ENCODE measurements at places on chromosomes 13 and 19.

DNA sequence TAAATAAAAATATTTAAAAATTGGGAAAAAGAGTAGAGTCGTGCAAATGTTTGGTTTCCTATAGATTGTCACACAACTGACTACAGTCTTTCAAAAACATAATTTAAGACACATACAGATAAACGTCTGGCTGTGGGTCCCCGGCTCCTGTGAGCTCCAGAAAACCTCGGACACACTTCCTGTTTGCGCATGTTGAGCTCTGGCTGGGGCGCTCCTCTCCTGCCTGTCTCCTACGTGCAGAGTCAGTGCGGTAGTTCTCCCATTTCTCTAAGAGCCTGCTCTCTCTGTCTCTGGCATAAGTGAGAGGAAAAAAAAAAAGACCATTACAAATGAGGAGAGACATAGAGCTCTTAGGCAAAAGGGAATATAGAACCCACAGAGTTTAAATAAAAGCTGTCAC lies 128.2 kb upstream of the OBI1 start:
- DNase-seq: no peak

- DNase-seq: peak; percentile 91
Measured at GRCh38 chr13:41916173-41916954, 44.5 kb downstream of the VWA8 start.

GRCh38 chr13:33032037-33032625 lies 15.9 kb downstream of the KL start:
- no peak for DNase-seq

GRCh38 chr13:21065686-21066085 lies 4.3 kb upstream of the LATS2 start:
- no peak for DNase-seq

Measured in fibroblast of skin of scalp (primary cell).